CMK (cell line): ENCODE measurements at places on chromosomes 2 and 18.

DNA sequence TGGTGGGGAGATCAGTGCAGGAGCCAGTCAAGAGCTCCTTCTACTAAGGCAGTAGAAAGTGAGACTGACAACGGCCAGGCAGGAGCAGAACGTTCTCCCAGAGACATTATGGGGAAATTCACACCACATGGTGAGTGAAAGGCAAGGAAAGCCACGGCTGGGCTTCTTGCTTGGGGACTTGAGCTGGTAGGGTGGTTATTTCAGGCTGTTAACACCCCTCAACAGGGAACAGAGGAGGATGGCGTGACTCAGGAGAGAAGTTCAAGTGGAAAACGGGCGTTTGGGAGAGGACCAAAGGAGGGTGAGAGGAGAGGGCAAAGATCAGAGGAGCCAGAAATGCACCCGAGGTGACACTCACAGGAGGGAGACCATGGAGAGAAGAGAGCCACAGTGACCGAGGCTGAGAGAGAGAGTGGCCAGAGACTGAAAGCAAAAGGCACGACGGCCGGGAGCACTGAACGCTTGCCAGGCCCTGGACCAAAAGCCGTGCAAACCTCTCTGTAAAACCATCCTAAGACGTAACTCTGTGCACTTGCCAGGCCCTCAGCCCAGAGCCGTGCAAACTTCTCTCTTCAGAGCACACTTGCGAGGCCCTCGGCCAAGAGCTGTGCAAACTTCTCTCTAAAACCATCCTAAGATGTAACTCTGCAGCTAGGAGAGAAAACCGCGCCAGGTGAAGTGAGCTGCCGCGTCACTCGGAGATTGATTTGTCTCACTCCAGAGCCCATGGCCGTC lies 7.7 kb downstream of the TPO start:
- DNase-seq = no peak

DNA sequence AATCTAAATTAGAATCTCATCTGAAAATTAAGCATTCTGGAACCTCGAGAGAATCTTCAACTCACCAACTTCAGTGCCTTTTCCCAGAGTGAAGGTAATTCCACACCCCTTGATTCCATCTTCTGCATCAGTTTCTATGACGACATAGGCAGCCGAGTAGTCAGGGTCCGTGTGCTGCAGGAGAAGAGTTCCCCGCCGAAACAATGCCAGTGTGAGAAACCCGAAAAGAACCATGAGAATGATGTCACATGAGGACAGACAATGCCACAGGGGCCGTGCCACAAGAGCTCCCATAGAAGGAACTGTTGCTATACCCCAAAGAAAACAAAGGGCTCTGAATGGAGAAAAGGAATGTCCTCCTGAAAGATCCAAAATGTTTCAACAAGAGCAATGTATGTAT lies 6.0 kb downstream of the ENOSF1 start:
- no peak for DNase-seq

DNA sequence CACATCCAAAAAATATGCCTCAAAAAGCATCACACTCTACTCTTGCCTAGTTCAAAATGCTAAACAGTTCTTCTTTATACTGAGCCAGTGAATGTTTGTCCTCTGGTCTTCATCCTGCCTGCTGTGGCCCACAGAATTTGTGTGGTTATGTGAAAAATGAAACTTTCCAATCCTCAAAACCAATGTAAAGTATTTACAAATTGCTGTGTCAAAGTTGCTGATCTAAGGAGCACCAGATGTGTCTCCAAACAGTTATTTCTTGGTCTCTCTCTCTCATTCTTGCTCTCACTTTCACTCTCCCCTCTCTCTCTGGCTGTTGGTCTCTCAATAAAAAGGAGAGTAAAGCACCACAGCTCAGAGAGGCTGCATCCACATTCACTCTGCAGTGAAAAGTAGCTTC lies 23.0 kb downstream of the EPHA4 start:
- no peak for DNase-seq

DNA sequence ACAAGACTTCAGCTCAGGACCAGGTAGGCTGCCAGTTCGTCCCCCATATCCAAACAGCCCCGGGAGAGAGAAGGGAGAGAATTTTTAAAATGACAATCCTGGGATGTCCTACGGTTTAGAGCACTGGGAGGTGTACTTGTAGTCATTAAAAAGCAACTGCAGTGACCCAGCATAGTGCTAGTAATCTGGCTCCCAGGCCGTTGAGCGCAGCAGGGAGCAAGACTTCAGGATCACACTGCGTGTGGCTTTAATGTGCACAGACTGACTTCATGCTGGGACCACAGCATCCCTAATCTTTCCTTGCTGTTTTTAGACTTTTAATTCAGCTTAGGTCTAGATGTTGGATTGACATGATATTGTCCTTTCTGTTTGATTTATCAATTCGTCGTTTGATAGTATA lies 219.3 kb upstream of the FOSL2 start:
- DNase-seq = no peak

- no peak for DNase-seq
These were observed 19.4 kb downstream of the THAP4 start for GRCh38 chr2:241617431-241618154.

- no peak for DNase-seq
These were observed 32.5 kb upstream of the REG3G start for GRCh38 chr2:78992807-78993517.

GRCh38 chr18:9239720-9240119 lies 94.9 kb upstream of the TWSG1 start:
- DNase-seq = no peak

DNA sequence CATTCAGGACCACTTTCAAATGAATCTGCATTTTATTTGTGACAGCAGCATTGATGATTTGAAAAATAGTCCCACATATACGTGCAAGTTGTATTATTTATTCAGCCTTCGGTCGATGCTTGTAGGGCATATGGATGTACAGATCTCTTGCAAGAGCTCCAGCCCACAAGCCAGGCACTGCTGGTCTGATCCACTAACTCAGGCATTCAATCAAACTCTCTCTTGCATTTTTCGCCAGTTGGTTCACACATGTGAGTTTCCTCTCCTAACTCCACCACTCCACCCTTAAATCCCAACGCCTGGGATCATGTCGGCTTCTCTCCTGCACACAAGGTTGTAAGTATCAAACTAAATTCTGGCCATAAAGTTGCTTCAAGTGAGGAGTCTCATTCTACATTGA lies 318.7 kb downstream of the CYP26B1 start:
- no peak for DNase-seq

DNA sequence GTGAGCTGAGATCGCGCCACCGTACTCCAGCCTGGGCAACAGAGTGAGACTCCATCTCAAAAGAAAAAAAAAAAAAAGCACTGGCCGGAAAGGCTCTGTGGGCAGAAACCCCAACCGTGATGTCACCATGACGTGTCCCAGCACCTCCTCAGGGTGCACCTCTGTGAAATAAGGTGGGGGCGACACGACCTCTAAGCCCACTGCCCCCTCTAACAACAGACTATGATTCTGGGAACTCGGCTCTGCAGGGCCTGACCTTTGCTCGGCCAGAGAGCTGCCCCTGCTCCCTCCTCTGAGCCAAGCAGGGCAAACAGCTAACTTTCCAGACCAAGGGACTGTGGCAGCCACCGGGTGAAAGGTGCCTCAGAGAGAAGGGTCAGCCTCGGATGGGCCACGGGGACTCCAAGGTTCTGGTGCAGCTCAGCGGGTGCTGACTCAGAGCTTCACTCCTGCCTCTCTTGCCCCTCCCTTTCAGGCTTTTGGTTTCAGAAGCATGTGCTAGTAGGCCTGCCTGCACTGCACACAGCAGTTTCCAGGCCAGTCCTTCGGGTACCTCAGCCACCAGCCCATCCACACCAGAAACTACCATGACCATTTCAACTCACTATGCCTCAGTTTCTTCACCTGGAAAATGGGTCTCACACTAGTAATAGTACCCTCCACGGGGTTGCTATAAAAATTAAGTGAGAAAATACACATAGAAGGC lies 8.0 kb downstream of the TMBIM1 start:
- no peak for DNase-seq

GRCh38 chr2:67485431-67485830 lies 88.3 kb downstream of the ETAA1 start:
- no peak for DNase-seq

DNA sequence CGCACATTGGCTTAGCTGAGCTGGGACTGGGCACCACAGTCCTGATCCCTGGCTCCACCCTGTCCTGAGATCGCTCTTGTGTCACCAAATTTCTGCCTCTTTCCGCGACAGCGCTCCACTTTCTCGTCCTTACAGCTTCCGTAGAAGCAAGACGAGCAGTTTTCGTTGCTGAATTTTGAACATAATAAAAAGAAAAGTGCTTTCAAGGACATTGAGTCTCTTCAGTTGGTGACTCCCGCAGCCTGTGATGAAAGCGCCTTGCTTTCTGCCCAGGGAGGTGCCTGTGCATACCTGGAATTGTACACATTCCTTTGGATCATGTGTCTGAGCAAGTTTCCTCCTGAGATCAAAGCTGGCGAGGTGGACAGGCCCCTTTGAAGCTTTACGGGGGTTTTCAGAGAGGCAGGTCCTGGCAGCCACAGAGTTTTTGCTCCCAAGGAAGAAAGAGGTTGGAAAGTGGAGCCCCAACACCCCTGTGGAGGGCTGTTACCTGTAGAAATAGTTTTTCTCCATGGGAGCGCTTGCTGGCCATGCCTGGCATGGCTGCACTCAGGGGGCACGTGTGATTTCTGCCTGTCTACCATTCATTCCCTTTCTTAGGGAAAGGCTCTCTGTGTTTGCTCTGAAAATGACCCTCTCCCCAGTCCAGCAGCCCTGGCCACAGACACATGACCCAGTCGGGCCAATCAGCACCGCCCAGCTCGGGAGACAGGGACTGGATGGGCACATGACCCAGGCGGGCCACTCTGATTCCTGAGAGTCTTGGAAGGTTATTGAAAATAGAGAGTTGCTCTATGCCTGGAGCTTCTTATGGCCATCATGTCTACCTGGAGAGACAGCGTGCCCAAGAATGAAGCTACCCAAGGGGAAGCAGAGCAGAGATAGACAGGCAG lies 115.6 kb upstream of the OTOS start:
- no peak for DNase-seq

DNA sequence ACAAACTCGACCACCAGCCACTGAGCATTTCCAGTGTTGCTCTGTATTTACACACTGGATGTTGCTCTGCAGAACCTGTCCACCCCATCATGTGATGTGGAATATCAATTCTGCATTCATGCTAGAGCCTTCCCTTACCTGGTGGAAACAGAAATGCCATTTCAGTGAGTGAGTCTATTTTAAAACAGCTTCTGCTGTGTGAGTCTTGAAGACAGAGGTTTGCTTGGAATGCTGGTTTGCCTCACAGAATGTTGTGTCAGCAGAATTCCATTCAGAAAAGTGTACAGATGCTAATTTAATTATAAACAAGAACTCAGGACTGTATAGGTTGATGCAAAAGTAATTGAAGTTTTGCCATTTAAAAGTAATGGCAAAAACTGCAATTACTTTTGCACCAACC lies 118.3 kb downstream of the MAP3K20 start:
- DNase-seq = no peak

DNA sequence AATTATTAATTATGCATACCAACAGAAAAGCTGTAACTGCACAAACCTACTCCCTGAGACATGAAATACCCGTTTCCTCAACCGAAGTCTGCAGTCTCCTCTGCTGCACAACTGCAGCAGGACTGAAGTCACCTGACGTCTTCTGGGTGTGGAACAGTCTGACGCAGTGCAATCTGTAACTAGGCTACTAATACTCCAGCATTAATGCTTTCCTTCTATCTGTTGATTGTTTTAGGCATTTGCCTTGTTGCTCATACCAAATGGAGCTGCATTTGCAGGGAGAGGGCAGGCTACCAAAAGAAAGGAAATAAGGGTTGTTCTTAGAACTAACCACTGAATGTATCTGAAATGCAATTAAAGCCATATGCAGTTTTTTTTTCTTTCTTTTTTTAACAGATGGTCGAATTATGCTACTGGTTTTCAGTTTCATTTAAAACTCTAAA lies 40.1 kb downstream of the RTN4 start:
- DNase-seq = no peak

DNA sequence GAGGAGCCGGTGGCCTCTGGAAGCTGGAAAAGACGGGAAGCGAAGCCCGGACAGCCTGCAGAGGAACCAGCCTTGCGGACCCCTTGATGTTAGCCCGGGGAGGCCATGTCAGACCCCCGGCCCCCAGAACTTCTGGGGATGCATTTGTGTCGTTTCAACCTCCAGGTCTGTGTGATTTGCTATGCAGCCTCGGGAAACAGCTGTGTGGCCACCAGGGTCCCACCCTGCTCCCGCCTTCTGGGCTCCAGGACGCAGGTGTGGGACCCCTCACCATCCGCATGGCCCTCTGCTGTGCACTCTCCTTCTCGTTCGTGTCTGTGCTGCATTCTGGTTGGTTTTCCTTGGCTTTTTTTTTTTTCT lies 13.3 kb downstream of the NEU4 start:
- no peak for DNase-seq

DNA sequence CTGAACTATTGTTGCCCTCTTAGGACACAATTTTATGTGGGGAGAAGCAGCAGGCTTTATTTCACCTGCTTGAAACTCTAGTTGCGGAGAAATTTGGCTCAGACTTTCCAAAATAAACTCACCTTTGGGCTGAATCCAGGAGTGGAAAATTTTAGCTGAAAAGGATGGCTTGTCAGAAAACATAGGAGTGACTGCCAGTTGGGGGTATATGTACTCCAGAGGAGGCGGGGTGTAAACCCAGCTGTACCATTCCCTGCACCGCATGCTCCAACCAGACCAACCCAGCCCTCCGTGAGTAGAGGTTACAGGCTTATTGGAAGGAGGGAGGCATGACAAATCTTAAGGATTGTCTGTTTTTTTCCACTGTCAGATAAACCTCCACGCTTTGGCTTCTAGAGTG lies 53.8 kb downstream of the PRKCE start:
- DNase-seq = no peak

- no peak for DNase-seq
These were observed 149.5 kb upstream of the RBBP8 start for GRCh38 chr18:22783662-22784076.

DNA sequence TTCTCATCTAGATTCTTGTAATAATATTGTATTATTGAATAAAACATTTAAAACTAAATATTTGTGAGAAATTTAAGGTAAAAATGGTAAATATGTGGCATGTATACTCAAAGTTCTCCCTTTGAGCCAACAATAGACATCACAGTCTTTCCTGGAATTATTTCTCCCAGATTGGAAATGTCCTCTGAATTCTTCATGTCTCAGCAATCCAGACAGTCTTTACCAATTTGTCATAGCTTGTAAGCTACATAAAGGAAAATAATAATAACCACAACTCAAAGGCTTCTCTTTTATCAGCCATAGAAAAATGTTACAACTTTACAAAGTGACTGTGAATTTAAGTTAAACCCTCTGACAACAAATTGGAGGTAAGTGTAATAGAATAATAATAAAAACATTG lies 784.9 kb downstream of the EPHA4 start:
- no peak for DNase-seq

DNA sequence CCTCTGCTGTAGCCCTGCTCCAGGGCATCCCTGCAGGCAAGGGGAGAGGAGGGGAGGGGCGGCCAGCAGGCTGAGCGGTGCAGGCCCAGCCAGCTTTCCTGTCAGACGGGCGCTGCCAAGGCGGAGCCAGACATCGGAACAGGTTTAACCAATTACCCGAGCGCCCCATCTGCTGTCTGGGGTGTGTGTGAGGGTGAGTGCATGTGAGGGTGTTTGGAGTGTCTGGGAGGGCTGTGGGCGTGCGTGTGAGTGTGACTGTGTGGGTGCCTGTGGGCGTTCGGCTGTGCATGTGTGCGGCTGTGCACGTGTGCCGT lies 20.0 kb downstream of the EMX1 start:
- no peak for DNase-seq
